CD4-positive, alpha-beta T cell treated with Interleukin-4 for 4 hours (primary cell): ENCODE measurements at places on chromosomes 3 and 15.

- DNase-seq = peak; percentile 32
These were observed 67.2 kb downstream of the EFHB start for GRCh38 chr3:19866751-19867347.

GRCh38 chr3:65623362-65623761 is 415.4 kb downstream of the MAGI1 start:
- DNase-seq = no peak

- no peak for DNase-seq
These were observed 30.9 kb downstream of the PTH1R start for GRCh38 chr3:46908294-46908985.

DNA sequence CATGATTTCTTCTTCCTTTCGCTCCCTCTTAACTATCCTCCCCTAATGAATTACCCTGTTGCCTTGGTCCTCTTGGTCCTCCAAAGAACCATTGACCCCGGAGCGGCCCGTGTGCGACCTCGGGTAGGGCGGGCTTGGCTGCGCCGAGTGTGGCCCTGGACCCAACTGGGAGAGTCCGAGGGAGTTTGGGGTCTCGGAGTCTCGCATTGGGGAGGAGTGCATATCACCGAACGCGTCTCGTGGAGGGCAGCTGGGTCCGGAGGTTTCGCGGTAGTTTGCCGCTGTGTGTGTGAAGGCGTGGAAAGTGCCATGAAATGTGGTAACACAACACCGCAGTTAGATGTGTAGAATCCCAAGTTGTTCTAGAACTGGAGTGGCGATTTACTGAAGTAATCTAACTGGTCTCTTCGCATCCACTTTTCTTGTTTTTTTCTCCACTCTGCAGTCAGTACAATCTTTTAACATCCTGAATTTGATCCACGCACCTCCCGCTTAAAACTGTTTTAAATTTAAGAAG is 363 bp downstream of the GTF2E1 start:
- DNase-seq = no peak
